ENCODE measurements at places on chromosomes 16 and 17. TPM values are rescaled to one million over a fixed set of nuclear protein-coding genes. Genes with fewer than 3 reads are reported as not detected.

- DNase-seq = no peak
These were observed 14.7 kb upstream of the PABPN1L start for GRCh38 chr16:88881007-88881615.

GRCh38 chr17:42603318-42603717 is 5.9 kb downstream of the RETREG3 start:
- DNase-seq = no peak

DNA sequence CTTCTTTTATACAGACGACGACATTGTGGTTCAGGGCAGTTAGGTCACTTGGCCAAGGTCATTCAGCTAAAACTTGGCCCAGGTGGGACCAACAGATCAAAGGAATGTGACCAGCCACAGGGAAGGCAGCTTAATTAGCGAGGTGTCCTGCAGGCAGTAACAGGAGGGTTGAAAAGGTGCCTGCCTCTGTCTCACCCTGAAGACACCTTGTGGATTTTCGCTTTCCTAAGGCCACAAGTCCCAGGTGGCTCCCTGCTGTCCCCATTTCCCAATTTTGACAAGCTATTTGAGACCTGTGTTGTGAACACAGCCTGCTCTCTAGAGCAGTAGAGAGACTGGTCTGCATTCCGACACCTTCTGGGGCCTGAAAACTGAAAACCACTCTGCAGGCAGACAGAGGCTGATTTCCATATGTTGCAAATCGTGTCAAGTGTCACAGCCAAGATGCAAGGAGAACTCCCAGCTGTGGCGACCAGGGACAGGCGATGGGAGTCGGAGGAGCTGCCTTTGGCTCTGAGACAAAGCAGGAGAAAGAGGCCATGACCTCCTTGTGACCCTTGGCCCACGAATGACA is 593.1 kb upstream of the CDH5 start:
- no peak for DNase-seq

DNA sequence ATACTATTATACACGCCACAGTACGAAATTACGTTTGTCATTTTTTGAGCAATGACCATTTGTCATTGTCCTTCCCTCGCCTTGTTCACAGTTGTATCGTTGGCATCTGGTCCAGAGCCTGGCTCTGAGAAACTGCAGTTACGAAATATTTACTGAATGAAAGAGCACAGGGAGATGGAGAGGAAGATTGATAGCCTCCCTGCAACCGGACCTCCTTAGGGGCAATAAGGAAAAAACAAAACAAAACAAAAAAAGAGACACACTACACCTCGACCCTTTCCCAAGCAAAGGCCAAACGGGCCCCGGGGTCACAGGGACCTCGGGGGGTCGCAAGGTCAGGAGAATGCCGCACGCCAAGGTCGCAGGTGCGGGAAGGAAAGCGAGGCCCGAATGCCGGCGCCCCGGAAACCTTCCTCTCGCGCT is 857 bp downstream of the GOT2 start:
- DNase-seq = no peak

GRCh38 chr17:27477050-27477888 is 21.0 kb downstream of the KSR1 start:
- no peak for DNase-seq

- DNase-seq = no peak
These were observed 137.5 kb downstream of the XYLT1 start for GRCh38 chr16:17333229-17333628.

DNA sequence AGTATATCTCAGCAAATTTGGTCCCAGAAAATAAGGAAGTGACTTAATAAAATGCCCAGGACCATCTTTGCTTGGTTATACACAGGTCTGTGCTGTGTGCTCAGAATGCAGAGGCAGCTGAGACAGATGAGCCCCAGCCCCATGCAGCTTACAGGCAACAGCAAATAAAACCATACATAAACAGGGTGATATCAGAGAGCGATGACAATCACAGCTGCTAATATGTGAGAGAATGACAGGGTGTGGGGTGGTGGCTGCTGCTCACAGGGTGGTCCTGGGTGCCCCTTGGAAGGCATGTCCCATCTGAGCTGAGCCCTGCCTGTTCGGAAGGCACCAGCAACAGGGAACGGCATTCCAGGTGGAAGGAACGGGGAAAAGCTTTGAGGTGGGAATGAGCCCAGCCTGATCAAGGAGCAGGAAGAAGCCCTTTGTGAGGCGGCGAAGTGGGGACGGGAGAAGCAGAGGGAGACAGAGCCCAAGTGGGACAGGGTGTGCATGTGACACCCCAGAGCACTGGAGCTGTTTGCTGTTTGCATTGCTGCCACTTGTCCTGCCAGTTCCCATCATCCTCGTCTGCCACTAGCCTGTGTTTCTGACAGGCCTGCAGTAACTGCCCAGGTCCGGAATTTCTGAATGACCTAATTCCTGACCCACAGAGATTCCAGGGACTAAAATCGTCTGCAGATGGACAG is 150.5 kb downstream of the KATNIP start:
- no peak for DNase-seq

- DNase-seq = no peak
These were observed 78.9 kb upstream of the FBXO47 start for GRCh38 chr17:39045948-39046679.

GRCh38 chr16:50861970-50862411 is 120.1 kb downstream of the CYLD start:
- no peak for DNase-seq

DNA sequence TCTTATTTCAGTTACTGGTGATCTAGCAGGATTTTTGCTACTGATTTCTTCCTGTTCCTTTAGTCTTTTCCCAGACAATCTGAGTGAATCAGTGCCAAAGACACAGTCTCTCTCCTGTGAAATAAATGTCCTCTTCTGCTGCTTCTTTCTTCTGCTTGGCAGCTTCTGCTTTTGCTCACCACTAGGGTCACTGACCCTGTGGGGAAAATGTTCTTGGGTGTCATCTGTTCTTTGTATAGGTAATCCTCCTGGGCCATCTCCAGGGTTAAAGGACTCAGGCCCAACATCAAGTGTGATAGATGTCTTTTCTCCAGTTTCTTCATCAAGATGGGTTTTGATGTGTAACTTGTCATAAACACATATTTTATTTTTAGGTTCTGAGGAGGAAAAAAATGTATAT is 5.2 kb downstream of the PALB2 start:
- DNase-seq = no peak

DNA sequence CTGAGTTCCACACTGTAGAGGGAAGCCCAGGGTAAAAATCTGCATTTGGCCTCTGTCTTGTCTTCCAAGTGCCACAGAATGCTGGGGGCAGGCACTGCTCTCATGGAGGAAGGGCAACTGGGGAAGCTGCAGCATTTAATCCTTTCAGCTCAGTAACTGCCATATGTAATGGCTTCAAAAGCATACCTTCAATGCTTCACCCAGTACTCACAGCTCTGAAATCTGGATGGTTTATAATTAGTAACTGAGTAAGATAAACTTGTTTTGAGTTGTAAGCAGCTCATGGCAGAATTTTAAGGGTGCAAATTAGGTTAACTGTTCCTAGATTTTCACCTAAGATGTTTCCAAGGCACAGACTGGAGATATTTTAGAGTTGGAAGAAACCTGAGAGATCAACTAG is 24.5 kb downstream of the PMP22 start:
- DNase-seq = no peak

DNA sequence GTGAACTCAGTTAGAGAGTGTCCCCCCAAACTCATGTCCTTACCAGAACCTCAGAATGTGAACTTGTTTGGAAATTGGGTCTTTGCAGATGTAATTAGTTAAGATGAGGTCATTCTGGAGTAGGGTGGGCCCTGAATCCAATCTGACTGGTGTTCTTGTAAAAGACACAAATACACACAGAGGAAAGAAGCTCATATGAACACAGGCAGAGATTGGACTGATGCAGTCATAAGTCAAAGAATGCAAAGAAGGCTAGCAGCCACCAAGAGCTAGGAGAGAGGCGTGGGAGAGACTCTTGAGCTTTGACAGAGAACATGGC is 2.1 kb upstream of the NAGPA start:
- DNase-seq = no peak

DNA sequence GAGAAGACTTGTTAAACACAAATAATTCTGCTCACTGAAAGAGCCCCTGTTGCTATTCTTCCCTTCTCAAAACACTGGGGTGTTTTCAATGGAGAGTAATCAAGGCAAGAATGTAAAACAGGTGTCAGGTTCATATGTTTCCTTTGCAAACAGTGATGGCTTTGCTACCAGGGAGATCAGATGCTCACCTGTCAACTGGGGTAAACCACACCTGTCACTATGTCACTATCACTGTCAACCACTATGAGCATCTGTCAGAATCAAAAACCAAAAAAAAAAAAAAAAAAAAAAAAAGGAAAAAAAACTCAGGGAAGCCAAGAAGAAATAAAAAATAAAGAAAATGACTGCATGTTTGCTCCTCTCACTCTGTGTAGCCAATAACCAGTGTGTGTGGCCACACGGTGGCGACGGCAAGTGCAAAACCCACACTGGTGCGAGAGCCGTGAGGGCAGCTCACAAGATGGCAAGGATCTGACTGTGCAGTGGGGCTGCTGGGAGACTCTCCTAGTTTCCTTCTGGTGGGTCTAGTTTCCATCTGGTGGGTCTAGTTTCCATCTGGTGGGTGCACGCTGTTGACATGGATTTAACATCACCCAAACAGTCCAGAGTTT is 22.7 kb downstream of the USP22 start:
- no peak for DNase-seq

- DNase-seq = no peak
These were observed 51.5 kb downstream of the CHCT1 start for GRCh38 chr17:60473788-60474187.

- DNase-seq = no peak
These were observed 3.9 kb upstream of the GNG13 start for GRCh38 chr16:804193-805048.

DNA sequence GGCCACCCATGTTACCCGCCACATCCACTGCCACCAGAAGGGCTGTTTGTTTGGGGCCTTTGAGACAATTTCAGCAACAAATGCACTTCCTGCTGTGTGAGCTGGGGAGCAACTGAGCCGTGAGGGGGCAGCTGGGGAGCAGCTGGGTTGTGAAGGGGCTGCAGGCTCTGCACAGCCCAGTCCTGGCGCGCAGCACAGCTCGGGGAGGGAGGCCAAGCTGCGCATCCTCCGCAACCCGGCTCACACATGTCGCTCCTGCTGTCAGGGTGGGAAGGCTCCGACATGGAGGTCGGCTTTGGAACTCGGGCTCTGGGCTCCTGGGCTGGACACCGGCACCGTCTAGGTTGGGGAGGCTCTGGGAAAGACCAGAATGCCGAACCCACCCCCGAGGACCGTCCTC is 53.6 kb downstream of the CBFA2T3 start:
- DNase-seq = no peak

DNA sequence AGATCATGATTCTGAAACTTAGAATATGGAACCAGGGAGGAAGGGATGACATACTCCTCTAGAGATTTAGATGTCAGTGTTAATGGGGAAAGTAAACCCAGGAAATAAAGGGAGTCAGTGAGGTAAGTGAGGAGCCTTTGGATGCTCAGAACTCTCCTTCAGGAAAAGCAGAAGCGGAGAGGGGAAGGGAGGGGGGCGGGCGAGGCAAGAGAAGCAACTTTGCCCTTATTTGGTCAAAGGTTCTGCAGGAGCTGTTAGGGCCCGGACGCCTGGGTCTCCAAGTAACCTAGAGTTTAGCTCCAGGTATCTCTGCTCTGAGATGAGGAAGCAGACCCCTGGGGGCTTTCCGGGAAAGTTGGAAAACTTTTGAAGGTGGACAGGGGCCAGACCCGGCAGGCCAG is 1.3 kb downstream of the PFN1 start:
- no peak for DNase-seq

GRCh38 chr17:32519228-32520103 is 32.7 kb downstream of the CDK5R1 start:
- peak; percentile 49 for DNase-seq

DNA sequence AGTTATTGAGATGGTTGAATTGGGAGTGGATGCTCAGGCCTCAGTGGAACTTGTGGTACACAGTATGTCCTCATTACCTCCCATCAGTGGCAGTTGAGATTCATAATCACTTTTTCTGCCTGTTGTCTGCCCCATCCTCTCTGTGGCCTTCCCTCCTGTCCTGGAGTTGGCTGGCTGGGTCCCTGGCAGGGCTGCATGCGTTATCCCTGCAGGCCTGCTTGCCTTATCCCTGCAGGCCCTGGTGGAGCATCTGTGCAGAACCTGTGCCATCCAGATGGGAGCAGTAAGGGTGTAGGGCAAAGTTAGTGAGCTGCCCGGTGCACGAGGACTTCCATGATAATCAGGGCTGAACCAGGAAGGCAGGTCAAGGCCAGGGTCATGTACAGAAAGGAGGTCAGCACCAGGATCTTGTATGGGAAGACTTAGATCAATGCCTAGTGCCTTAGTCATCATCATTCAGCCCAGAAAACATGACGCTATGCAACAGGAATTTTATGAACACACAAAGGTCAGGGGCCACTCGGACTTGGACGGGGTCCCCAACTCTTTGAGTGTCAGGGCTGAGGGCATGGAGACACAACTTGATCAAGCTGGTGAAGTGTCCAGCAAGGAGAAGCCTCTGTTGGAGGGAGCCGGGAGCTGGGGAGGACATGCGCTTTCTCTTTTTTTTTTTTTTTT is 47.2 kb downstream of the ABCC1 start:
- peak; percentile 89 for DNase-seq

DNA sequence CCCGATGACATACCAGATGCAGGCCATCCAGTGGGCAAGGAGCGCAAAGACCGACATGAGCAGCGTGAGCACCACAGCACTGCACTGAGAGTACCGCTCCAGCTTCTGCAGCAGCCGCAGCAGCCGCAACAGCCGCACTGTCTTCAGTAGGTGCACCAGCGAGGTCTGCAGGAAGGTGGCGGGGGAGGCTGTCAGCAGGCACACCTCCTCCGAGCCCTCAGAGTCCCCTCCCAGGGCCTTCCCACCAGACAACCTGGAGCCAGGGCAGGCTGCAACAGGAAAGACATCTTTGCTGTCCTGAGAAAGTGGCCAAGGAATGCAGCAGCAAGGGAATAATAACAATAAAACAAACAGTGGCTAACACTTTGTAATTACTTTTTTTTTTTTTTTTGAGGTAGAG is 9.1 kb downstream of the KCNH4 start:
- no peak for DNase-seq

DNA sequence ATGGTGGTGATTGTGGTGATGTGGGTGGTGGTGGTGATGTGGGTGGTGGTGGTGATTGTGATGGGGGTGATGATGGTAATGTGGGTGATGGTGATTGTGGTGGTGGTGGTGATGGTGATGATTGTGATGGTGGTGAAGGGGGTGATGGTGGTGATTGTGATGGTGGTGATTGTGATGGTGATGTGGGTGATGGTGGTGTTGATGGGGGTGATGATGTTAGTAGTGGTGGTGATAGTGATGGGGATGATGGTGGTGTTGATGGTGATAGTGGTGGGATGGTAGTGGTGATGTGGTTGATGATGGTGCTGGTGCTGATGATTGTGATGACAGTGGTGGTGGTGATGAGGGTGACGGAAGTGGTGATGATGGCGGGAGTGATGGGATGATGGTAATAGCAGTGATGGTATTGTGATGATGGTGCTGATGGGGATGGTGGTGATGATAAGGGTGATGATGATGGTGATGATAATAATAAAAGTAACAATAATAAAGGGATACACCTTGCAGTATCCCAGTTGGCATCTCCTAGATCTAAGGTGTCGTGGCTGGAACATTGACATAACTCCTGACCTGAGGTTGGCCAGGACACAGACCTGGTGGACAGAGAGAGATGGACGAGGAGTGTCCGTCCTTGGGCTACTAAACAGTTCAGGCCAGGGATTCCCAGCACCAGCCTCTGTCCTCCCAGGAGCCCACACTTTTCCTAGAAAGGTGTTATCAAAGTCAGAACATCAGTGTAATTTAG is 344.5 kb downstream of the SEC14L1 start:
- no peak for DNase-seq

The FBXW10 gene
- not detected for total RNA-seq

The SLC52A1 gene
- not detected for total RNA-seq

The TMC8 gene
- total RNA-seq = 1.3 TPM

The IQCK gene
- total RNA-seq = 13.2 TPM

The CCDC40 gene
- total RNA-seq = 4.1 TPM

The CACNA1G gene
- not detected for total RNA-seq

The OTOP3 gene
- total RNA-seq = not detected

Data from endothelial cell of umbilical vein (primary cell).